NCI-H1436 treated with DMSO at 0.1 percent for 48 hours (cell line): ENCODE measurements at places on chromosomes 2 and 18.

GRCh38 chr2:18403921-18404522, 156.4 kb downstream of the RDH14 start:
- DNase-seq = no peak

- DNase-seq = no peak
Observed at GRCh38 chr2:140695155-140695554, 1435.7 kb downstream of the LRP1B start.

DNA sequence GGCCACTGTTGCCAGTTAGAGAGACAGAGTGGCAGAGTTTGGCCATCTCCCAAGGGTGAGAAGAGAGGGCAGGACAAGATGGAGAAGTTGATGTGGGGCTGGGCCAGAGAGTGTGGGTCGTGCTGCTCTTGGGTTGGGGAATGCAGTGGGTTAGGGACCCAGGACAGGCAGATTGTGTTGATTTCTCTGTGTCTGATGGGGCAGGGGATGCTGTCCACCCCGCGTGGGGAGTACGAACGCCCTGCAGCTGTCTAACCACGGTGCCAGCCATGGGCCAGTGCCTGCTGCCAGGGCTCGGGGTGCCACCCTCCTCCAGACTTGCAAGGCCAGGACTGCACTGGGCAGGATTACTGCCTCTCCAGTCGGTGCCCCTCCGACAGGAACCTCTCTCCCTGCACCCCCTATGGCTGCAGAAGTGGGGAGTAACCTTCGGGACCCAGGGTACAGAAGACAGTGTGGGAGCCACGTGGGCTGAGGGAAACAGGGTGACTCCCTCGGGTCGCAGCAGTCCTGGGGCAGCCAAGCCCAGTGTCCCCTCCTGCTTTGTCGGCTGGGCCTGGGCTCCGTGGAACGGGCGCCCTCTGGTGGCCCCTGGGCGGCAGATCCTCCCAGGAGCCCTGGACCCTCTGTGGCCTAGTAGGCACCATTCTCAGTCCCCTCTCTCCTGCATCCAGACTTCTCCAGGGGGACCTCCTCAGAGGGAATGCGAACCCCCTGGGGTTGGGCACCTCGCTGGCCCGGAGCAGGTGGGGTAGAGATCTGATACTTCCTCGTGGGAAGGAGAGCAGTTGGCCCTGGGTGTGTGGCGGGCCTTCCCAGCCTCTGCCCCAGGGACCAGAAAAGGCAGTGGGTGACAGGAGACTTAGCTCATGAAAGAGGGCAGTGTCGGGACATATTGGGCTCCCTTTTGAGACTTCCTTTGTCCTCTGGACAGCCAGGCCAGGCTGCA, 2.7 kb downstream of the GPC1 start:
- no peak for DNase-seq

DNA sequence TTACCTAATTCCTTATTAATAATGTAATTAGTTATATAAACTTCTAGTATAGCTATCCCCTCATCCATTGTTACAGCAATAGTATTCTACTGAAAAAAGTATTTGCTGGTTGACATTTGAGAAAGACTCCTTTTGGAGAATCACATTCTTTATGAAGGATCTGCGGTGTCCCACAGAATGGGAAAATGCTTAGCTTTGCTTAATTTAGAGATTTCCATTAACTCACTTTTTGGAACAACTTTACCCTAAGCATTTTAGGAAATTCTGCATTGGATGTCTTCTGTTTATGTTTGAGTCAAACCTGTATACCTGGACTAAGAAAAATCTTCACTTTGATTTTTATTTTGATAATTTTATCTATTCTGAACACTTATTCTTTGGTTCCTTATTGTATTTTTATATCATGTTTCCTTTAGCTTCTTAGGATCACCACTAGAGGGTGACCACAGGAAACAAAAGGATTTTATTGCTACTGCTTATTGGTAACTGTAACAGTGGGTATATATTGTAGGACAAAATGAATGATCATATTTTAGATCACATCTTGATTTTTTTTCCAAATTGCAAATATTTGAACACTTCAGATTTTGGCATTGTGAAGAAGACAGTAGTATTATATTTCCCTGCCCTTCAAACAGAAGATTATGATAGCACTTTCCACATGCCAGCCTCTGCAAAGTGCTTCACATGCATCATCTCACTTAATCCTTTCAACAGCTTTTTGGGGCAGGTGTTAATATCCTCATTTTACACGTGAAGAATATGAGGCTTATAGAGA, 79.6 kb downstream of the MIB1 start:
- no peak for DNase-seq

DNA sequence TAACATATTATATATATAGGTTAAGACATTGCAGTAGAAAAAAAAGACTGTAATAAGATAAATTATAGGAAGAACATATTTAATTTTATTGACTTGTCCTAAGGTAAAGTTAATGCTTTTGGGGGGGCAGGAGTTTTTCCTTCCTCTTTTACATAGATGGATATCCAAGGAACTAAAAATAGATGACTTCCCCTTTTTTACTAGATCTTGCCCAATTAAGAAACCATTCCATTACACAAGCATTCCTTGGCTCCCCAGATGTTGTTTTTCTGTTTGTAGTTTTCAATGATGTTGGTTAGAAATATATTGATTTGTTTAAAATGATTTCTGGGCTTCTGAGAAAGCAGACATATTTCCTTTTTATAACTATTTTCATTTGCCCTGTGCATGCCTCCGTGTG, 22.4 kb upstream of the PMAIP1 start:
- peak; percentile 3 for DNase-seq

- DNase-seq = no peak
Observed at GRCh38 chr2:232984451-232985207, 28.4 kb downstream of the NGEF start.

DNA sequence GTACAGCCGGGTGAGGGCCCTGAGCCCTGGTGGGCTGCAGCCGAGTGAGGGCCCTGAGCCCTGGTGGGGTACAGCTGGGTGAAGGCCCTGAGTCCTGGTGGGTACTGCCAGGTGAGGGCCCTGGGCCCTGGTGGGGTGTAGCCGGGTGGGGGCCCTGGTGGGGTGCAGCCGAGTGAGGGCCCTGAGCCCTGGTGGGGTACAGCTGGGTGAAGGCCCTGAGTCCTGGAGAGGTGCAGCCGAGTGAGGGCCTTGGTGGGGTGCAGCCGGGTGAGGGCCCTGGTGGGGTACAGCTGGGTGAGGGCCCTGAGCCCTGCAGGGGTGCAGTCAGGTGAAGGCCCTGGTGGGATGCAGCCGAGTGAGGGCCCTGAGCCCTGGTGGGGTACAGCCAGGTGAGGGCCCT, 37.5 kb downstream of the CTDP1 start:
- no peak for DNase-seq

GRCh38 chr2:182049372-182050148, 63.9 kb downstream of the PPP1R1C start:
- DNase-seq = no peak

DNA sequence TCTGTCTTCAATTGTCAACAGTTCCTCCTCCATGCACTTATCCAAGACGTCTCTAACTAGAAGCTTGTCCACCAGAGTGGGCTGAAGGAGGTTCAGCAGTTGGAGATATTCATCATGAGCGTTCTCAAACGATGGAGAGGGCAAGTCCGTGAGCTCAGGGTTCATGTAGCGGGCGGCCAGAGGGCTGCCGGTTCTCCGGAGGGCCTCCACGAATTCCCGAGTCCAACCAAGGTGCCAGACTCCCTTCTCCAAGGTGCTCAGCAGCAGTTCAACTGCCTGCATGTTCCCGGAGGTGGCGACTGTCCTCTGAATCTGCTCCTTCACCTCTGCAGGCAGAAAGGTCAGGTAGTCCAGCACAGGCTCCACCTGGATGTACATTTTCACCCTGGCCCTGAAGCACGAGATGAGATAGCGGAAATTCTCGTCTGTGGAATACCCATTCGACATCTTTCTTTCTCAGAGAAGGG, 590 bp downstream of the IFIH1 start:
- no peak for DNase-seq

DNA sequence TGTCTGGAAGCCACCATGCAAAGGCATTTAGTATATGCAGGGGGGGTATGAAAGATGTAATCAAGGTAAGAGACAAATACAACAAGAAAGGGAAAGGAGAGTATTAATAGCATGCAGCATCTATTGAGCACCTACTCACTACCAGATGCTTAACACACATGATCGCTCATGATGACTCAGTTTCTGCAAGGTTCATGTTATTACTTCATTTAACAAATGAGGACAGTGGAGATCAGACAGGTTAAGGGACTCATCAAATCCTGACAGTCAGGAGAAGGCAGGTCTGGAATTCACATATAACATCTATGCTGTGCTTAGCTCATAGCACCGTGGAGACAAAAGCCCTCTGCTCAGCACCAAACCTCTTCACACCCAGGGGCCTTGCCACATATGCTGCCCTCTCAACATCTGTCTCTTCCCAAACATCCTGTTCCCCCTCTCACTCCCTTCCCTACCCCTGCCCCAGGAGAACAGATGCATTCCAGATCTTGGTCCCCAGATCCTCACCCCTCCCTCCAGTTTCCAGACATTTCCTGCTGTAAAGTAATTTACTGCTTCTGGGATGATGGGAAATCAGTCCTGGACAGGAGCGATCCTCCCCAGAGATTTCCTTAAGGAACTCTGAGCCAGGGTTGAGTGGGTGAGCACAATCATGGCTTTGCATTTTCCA, 155.3 kb downstream of the ANTXR1 start:
- no peak for DNase-seq

DNA sequence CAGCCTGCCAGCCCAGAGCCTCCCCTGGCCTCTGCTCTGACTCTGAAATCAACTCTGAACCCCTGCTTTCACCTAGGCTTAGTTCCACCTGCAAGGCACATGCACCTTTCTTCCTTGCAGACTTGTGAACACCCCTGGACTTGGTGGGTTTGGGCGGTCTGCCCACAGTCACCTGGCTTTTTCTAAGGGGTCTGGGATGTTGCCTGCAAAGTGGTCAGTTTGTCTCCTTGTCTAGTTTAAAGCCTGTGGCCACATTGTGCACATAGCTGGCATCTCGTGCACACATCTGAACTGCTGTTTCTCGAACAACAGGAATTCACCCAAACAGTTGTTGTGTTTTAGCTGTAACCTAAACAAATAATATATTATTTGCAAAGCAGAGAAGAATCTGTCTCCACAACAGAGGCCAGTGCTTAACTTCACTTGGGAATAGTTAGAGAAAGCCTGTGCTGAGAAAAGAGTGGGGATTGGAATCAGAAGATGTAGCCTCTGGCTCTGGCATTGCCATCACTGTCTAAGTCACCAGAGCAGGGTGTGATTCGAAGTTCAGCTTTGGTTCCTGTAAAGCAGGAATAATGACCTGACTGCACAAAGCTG, 108.5 kb downstream of the TMEM18 start:
- no peak for DNase-seq

DNA sequence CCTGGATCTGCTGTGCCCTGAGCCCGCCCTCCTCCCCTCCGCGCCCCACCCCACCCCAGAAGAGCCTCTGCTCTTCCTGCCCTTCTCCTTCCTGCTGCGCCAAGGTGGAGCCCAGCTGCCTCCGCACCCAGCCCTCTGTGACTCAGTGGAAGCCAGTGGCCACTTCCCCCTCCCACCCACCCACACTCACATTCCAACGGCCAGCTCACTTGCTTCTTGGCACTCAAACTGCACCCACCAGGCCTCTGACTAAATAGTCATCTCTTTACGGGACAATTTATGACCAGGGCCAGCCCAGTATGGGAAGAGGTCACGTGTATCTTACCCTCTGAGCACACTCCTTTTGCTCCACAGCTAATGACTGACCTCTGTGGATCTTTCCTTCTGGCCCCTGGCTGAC, 150.4 kb upstream of the SLC1A4 start:
- no peak for DNase-seq

- DNase-seq = no peak
Observed at GRCh38 chr2:153232464-153232863, 246.1 kb downstream of the RPRM start.
